ENCODE measurements at places on chromosomes 1 and 21.
A peak's percentile ranks its signal among the peaks of the same experiment; 100 is the strongest.

GRCh38 chr1:41341772-41342562 is 19.3 kb upstream of the FOXO6 start:
- DNase-seq = no peak

GRCh38 chr1:62263814-62264353 is 55.4 kb downstream of the KANK4 start:
- no peak for DNase-seq

DNA sequence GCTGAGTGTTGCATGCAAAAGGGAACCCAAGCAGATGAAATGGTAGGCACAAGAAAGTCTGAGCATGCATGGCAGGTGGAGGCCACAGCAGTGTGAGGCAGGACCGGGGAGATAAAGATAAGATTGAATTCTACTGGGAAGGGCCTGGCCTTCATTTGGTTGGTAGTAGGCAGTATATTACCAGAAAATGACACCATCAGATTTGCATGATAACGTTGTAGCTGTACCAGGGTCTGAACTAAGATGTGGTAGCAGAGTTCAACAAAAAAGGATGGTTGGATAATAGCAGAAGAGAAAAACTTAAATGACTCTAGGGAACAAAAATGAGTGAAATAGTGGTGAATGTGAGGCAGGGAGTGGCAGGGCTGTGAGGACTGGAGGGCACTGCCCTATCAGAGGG is 75.6 kb upstream of the DNAJC6 start:
- DNase-seq = no peak

- DNase-seq = no peak
Observed at GRCh38 chr1:172547071-172547470, 14.1 kb downstream of the SUCO start.

GRCh38 chr1:214747050-214747635 is 144.1 kb downstream of the CENPF start:
- DNase-seq = no peak

GRCh38 chr1:62271948-62272728 is 47.1 kb downstream of the KANK4 start:
- DNase-seq = peak; percentile 90

- DNase-seq = peak; percentile 36
Observed at GRCh38 chr21:30194701-30195299, 21.1 kb downstream of the CLDN8 start.

DNA sequence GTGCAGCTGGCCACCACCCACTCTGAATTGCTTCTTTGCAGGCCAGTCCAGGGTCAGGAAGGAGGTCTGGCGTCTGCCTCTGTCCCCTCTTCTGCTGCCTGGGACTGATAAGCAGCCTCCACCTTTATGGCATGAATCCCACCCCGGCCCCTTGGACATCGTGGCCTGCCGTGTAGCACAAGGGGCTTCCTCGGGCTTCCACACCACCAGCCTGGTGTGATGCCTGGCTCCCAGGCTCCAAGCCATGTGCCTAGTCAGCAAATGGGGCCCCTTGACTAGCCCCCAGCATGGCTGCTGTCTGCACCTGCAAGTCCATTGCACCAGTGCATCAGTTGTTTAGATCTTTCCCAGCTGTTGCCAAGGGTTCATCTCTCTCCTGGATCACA is 9.9 kb upstream of the ARF1 start:
- DNase-seq = no peak

GRCh38 chr1:15155888-15156741 is 2.6 kb downstream of the TMEM51 start:
- no peak for DNase-seq

GRCh38 chr21:37636152-37636860 is 269.7 kb downstream of the DYRK1A start:
- DNase-seq = no peak

GRCh38 chr1:226940806-226941067 is 643 bp downstream of the COQ8A start:
- no peak for DNase-seq

DNA sequence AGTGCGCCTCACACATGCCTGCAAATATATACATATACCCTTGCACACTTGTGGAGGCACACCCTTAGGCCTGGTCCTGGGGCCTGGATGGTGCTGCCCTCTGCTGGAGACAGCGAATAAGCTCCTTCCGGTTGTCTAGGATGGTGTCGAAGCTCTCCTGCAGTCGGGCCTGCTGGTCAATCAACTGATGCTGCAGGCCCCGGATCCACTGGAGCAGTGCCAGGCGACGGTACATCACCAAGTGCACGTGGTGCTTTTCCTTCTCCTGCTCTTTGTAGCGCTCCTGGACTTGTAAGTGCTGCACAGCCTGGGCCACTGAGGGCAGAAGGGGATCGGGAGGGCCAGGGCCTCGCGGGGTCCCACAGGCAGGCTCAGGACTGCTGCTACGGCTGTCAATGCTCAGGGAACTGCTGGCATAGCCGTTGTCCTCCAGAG is 3.1 kb downstream of the C1orf216 start:
- DNase-seq = peak; percentile 78

- no peak for DNase-seq
Observed at GRCh38 chr1:193219391-193219790, 33.0 kb upstream of the B3GALT2 start.

DNA sequence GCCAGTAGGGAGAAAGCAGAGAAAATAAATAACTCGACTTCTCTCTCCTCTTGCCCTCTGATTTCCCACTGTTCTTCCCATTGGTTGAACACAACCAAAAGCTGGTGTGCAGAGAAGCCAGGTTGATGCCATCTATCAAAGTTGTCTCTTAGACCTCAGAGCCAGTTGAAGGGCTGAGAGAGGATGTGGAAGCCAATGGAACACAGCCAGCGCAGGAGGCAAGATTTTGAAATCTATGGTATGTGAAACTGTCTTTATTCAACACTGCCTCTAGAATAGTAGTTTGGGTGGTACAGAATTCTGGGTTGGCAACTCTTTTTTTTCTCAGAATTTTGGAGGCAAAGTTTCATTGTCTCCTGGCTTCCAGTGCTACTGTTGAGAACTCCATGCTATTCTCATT is 11.3 kb upstream of the SMAP2 start:
- no peak for DNase-seq

DNA sequence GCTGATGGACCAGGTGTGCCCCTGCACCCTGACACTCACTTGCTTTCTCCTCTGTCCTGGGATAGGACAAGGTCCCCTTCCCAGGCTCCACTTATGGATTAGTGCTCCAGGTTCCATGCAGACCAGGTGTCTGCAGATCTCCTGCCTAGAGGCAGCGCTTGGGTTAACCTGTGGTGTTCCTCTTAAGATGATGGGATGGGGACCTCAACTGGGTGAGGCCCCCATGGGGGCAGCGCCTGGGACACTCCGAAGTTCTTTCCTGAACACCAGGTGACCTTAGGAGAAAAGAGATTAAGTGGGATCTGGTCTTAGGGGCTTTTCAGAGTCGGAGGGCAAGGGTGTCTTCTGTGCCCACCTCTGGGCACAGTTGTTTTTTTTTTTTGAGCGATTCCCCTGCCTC is 21.2 kb downstream of the TNNT2 start:
- no peak for DNase-seq

DNA sequence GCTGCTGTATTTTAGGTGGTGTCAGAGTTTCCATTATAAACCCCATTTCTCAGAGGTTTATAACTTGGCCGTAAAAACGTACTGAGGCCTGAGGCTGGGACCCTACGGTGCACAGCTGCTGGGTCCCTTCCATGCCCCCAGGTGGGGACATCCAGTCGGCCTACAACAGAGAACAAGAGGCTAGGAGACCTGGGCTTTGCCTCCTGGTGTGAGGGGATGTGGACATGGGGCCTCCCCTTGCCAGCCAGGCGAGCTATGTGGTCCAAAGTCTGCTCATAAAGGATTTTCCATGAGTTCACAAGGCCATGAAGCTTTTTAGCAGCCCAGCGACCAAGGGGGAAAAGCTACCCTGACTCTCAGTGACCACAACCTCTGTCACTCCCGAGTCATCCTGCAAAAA is 261.5 kb upstream of the VAMP3 start:
- no peak for DNase-seq

DNA sequence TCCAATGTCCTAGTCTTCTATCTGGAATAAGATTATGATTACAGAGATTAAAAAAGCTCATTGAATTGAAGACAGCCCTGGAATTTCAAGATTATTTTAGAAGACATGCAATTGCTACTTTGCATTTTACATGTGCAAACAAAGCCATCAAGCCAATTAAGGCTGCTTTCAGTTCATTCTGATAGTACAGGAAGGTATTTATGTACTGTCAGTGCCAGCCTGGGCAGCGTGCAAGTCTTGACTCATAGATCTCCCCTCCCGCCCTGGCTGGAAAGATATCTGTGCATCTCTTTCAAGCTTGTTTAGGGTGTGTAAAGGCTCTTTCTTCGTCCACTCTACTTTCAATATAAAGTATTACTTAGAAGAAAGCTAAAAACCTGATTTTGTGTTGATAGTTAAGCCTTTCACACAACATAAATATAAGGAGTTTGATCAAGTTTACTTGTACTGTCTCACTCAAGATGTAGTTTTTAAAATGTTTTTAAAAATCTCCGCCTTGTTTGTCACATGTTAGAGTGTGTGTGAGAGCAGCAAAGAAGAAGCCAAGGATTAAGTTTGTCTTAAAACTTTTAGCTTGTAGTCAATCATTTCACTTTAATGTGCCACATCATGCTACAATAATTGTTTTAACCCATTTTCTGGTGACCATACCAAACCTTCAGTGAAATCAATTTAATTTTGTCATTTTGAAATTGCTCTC is 13.6 kb upstream of the LYPLAL1 start:
- no peak for DNase-seq

GRCh38 chr1:227941509-227942020 is 6.2 kb downstream of the WNT9A start:
- no peak for DNase-seq

DNA sequence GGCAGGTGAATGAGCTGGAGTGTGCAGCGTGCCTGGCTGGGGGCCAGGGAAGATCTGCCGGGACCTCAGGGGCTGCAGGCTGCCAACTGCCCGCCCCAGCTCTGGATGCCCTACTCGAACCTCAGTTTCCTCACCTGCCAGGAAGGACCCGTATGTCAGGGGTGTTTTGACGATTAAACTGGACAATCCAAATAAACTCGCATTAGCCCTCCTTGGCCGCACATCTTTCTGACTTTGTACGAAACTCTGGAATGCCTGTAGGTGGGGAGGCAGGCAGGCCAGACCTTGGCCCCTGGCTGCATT is 8.3 kb upstream of the ZNF669 start:
- DNase-seq = no peak

DNA sequence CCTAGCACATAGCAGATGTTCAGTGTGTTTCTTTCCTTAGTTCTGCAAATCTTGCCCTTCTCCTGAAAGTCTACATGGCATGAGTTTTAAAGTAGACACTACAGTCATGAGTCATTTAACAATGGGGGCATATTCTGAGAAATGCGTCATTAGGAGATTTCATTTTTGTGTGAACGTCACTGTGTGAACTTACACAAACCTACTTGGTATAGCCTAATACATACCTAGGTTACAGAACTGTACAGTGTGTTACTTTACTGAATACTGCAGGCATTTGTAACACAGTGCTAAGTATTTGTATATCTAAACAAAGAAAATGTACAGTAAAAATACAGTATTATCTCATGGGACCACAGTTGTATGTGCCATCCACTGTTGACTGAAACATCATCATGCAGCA is 10.0 kb downstream of the TTF2 start:
- DNase-seq = no peak

- peak; percentile 28 for DNase-seq
Observed at GRCh38 chr1:4655674-4656532, 1.5 kb downstream of the AJAP1 start.

DNA sequence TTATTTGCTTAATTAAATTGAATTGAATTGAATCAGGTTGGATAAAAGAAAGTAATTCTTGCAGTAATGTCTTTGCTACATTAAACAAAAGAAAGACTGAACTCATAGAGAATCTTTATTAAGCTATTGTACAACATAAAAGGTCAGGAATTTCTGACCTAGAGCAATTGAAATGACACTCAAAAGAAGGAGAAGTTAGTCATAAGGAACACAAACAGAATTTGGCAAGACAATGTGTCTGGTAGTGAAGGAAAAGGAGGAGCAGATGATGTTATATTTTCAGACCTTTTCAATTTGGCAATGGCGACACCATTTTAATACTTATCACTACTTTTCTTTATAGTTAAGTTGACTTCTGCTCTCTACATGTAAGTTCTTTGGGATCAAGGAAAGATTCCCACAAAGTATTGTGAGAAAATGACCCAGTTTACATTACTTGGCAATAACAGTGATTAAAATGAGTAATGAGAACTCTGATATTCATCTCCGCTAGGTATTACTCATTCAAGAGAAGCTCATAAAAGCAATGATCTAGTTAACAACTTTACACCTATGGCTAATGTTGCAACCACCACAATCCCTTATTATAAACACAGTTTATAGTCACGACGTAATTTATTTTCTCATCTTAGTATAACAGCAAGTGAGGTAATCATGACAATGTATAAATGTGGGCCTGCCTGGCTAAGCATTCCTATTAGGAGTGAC is 14.7 kb upstream of the KRTAP21-1 start:
- no peak for DNase-seq

GRCh38 chr1:20174937-20175666 is 10.8 kb upstream of the UBXN10 start:
- peak; percentile 28 for DNase-seq

GRCh38 chr1:25008192-25008485 is 78.1 kb upstream of the RUNX3 start:
- no peak for DNase-seq

DNA sequence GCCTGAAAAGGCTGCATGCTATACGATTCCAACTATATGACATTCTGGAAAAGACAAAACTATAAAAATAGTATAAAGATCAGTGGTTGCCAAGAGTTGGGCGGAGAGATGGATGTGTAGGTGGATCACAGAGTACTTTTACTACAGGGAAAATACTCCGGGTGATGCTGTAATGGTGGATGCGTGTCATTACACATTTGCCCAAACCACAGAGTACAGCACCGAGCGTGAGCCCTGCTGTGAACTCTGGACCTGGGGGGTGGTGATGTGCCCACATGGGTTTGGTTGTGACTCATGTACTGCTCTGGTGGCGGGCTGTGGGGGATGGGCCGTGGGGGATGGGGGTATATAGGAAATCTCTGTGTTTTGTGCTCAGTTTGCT is 162.7 kb upstream of the COL6A1 start:
- DNase-seq = no peak

DNA sequence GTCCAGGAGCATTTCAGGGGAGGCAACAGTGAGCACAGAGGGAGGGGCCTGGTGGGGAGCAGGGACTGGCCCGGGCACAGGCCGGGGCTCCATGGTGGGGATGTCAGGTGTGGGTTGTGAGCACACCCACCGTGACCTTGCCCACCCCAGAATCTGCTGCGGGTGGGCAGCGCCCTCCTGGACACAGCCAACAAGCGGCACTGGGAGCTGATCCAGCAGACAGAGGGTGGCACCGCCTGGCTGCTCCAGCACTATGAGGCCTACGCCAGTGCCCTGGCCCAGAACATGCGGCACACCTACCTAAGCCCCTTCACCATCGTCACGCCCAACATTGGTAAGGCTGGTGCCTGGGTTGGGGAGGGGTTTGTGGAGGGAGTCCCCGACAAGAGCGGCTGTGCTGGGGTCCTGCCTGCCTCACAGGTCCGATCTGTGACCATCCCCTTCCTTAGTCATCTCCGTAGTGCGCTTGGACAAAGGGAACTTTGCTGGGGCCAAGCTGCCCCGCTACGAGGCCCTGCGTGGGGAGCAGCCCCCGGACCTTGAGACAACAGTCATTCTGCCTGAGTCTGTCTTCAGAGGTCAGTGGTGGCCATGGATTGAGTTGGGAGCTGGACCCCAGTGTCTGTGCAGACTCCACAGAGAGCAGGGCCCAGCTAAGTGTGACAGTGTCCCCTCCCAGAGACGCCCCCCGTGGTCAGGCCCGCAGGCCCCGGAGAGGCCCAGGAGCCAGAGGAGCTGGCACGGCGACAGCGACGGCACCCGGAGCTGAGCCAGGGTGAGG is 14.3 kb downstream of the PSRC1 start:
- DNase-seq = no peak

GRCh38 chr1:76012341-76013205 is 62.0 kb upstream of the ST6GALNAC3 start:
- no peak for DNase-seq
